RWPE2 (cell line): ENCODE measurements at places on chromosomes 5 and 9.

DNA sequence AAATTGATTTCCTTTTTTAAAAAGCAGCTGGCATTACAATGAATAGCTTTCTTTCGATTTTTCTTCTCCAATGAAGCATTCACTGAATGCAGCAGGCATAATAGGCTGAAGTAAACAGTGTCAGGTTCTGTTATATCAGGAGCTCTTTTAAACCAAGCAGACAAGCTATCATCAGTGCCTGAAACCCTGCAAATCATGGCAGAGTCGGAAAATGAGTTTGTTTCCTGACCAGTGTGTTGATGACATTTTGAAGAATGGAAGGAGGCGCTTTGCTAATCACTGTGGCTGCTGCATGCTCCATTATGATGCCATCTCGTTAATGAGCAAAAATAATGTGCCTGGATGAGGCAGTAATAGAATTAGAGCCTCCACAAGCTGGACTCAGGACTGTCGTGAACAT is 284.5 kb downstream of the ZNF608 start:
- DNase-seq, result no peak

- DNase-seq, result no peak
Measured at GRCh38 chr5:68446487-68446894, 230.9 kb downstream of the PIK3R1 start.

DNA sequence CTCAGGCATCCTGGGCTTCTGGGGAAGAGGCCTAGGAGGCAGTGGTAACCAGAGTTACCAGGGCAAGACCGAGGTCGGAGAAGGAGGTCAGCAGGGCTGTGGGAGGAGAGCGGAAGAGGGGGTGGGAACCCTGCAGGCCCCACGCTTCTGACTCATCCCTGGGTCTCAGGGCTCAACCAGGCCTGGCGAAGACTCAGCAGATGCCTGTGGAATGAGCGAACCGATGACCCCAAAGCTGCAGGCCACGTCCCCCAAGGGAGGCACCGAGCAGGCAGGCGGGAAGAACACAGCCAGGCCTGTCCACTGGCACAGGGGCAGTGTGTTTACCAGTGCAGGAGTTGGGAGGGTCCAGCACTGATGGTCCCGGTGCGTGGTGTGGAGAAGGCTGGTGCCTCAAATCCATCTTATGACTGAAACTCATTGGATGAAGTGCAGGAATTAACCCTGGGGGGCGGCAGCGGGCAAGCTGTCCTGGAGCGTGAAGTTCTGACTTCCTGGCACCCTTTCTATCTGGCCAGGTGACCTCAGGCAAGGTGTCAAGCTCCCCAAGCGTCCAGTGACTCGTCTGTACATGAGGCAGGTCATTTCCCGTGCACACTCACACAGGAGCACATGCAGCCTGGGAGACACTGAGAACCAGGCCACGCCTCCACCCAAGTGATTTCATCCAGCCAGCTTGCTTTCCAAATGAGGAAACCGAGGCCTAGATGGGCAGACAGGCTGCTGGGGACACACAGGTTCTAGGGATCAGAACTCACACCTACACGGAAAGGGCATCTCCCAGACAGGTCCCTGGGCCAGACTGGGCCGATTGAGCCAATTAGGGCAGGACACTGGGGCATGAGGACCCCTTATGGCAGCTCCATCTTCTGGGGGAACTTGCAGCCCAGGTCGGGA is 69.1 kb downstream of the ADAMTS2 start:
- no peak for DNase-seq

DNA sequence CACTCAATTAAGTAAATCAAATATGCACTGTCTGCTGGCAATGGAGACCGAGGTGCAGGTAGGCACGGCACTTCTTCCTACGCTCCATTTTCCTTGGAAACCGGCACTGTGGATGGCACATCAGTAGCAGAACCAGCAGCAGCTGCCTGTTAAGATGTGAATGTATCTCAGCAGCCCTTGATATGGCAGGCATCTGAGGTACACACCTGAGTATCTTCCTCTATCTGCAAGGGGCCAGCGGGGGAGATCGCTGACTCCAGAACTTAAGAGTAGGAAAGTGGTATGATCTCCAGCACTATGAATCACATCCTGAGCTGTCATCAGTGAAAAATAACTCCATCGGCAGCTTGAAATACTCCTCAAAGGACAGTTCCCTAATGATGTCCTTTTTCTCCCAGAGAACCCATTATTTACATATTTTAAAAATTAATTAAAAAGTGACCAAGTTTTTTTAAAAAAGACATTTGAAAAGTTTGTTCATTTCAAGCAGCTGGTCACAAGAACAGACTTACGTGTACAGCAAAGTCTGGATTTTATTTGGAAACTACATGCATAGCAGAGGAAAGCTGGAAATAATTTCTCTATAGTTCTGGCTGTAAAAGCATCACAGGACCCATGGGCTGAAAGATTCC is 97.1 kb downstream of the ADAMTS12 start:
- no peak for DNase-seq

DNA sequence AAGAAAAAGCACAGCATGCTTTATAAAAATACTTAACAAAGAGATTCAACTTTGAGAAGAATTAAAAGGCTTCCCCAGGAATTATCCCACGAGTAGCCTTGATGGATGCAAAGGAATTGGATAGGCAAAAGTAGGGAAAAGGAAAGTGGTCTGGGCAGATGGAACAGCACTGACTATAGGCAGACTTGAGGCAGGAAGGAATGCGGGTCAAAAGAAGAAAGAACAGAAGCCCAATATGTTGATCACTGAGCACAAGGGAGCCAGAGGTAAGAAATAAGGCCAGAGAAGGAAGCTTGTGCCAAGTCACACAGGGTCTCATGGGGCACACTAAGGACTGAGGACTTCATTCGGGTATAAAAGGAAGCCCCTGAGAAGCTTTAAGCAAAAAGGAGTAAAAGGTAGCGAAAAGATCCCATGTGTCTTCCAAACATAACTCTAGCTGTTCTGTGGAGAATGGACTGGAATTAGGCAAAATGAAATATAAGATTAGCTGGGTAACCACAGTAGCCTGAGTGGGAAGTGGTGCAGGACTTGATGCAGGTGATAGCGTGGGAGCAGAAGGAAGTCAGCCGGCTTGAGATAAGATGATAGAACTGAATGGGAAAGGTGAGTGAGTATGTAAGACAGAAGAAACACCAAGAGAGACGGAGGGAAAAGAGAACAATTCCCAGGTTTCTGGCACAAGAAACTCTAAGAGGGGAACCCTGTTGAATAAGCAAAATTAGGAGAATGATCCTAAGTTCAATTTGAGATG is 106.6 kb downstream of the DENND1A start:
- no peak for DNase-seq

GRCh38 chr5:172881691-172882370 is 47.8 kb downstream of the ERGIC1 start:
- no peak for DNase-seq

DNA sequence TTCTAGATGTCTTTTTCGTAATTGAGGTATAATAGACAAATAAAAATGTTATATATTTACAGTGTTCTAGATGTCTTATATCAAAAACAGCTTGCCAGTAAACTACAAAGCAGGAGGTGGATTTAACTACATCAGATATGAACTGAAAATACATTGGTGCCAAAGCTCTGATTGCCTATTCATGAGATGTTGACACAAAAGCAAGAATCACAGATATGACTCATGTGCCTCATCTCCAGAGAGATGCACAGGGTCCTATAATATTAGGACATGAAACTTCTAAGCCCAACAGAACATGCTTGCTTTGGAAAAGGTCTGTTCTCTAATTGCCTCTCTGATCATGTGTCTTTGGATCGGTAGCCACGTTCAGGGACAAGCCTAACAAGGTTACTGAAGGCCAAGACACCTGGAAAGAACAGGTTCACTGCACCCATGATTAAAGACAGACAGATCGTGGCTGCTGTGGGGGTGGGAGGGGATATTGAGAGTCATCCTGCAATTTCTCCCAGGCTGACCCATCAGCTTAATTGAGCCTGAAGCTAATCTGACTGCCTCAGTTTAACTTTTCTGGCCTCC is 16.8 kb downstream of the ABCA1 start:
- no peak for DNase-seq

- DNase-seq, result no peak
Measured at GRCh38 chr5:149422366-149423048, 43.4 kb upstream of the IL17B start.

GRCh38 chr5:98694902-98695301 is 78.6 kb upstream of the RGMB start:
- DNase-seq, result no peak

- no peak for DNase-seq
Measured at GRCh38 chr5:58466939-58467338, 7.1 kb upstream of the PLK2 start.
